ENCODE measurements at places on chromosomes 1 and 21.
A peak's percentile ranks its signal among the peaks of the same experiment; 100 is the strongest.

GRCh38 chr1:219985169-219985568 is 56.8 kb upstream of the SLC30A10 start:
- no peak for DNase-seq

GRCh38 chr1:173187671-173188237 is 19.4 kb downstream of the TNFSF4 start:
- no peak for DNase-seq

GRCh38 chr21:44703731-44704635 is 7.0 kb downstream of the KRTAP10-12 start:
- no peak for DNase-seq

- no peak for DNase-seq
Observed at GRCh38 chr21:39009587-39010225, 173.5 kb downstream of the PSMG1 start.

- DNase-seq = no peak
Observed at GRCh38 chr21:38668067-38668466, 137.7 kb upstream of the ETS2 start.

- no peak for DNase-seq
Observed at GRCh38 chr1:172254521-172255222, 165.8 kb upstream of the C1orf105 start.

- DNase-seq = no peak
Observed at GRCh38 chr1:204350857-204351573, 8.7 kb downstream of the PLEKHA6 start.

DNA sequence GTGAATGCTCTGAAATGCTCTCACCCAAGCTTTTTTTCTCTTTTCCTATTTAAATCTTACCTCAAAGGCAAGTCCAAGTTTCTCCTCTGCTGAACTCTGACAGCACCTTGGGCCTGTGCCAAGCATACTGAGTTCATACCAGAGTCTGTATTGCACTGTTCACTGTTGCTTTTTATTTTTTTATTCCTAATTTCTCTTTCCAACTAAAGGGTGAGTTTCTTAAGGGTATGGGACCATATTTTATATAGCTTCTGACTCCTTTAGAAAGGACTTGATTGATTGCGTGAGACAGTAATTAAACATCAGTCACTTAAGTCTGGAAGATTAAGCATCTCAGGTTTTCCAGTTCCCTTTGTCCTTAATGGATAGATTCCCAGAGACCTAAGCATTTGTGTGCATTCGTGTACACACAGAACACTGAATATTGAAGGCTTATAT is 69.9 kb downstream of the CACHD1 start:
- no peak for DNase-seq

DNA sequence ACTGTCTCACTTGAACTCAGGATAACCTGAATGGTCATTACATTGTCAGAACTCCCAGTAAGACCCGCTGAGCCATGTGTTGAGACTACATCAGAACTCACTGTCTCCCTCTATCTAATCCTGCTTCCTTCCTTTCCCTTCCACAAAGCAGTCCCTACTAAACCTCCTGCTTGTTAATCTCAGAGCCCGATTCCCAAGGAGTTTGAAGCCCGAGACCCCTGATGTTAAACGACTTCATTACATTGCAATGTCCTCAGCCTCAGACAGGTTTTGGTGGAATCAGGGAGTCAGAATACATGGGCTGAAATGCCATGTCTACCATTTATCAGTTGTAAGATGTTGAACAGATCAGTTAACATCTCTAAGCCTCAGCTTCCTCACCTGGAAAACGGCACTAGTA is 682.4 kb downstream of the ADGRL2 start:
- DNase-seq = no peak

DNA sequence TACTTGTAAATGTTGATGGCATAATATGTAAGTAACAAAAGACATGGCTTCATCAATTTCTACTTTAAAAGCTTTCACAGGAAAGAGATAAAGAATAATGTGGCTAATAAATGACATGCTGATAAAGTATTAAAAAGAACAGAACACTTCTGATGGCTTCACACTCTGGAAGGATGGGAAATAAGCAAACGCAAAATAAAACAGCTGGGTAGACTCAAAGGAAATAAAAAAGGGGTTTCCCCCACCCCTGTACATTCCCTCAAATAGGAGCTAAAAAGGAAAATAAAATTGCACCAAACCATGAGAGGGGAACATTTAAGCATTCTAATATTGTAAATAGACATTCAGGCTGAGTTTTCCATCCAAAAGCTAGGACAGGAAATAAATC is 27.0 kb upstream of the DYRK1A start:
- DNase-seq = no peak

- peak; percentile 45 for DNase-seq
Observed at GRCh38 chr1:160625725-160626498, 20.9 kb downstream of the SLAMF1 start.

GRCh38 chr1:185632659-185633423 is 101.3 kb upstream of the HMCN1 start:
- DNase-seq = no peak

- DNase-seq = no peak
Observed at GRCh38 chr1:21289700-21290545, at the start of gene ECE1. Gene ECE1, minus strand, starts transcription at chr1:21290463. Its CDS starts 49 bp downstream, at chr1:21290414.

DNA sequence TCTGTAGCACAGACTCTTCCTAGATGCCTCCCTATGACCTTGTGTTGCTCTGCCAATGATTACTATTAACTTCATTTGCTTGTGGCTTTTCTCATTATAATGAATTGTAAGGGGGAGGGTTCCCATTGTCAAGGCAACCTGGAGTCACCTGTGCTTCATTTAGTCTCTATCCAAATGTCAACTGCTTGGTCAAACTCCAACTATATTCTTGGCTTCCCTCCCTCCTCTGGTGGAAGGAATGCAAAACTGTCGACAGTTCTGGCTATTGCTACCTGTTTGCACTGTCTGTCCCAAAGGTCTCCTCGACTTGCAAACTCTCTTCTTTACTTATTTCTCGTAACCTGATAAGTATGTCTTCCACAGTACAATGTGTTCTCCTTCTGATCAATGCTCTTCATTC is 100.3 kb downstream of the CACNA1E start:
- DNase-seq = no peak

DNA sequence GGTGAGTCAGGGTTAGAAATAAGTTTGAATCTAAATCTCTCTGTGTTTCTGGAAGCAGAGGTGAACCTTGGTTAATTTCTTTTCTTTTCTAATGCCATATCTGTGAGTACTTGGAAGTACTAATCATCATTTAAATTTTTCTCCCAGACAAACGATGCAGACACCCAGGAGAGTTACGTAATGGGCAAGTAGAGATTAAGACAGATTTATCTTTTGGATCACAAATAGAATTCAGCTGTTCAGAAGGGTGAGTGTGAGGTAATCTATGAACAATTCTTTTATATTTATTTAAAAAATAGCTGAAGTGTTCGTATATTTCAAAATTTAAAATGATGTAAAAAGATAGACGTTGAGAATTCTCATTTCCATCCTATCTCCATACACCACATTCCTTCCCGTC is 11.2 kb downstream of the C4BPA start:
- no peak for DNase-seq

- DNase-seq = peak; percentile 49
Observed at GRCh38 chr21:36104317-36105300, 30.3 kb upstream of the CBR3 start.

DNA sequence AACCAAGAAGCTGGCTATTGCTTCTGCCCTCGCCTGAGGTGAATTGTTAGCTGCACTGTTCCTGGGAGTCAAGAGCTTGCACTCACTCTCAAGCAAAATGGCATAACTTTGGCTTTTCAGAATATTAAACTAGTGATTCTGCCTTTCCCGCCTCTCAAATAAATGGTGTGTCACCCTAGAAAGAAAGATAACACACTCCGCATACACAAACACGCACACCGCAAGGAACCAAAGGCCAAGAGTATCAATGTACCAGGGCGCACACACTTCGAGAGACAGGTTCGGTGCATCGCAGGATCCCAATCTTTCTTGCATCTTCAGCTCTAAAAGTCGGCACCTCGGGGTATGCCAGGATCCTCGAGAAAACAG is 470 bp upstream of the RTCA start:
- no peak for DNase-seq
